Choroid plexus epithelial cell (primary cell): ENCODE measurements at places on chromosomes 3 and 15.

- peak; percentile 62 for DNase-seq
These were observed 6.6 kb upstream of the ADGRG7 start for GRCh38 chr3:100602506-100603444.

- no peak for DNase-seq
These were observed 6.2 kb upstream of the RAB6B start for GRCh38 chr3:133901847-133902246.

DNA sequence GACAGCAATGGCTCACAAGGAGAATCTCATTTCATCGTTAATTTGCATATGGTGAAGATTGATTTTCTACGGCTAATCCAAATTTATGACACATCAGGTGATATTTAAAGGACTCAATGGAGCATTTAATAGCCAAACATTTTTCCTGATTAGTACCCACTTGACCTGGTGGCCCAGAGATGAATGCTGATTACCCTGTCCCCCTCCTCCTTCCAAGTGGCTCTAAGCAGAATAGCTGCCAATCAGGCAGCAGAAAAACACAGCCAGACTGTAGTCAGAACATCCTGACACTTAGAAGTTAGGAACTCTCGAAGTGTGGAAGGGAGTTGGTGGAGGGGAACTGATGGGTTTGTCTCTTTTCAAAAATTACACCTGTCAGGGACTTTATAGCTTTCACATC, 302.5 kb downstream of the ZNF621 start:
- no peak for DNase-seq

DNA sequence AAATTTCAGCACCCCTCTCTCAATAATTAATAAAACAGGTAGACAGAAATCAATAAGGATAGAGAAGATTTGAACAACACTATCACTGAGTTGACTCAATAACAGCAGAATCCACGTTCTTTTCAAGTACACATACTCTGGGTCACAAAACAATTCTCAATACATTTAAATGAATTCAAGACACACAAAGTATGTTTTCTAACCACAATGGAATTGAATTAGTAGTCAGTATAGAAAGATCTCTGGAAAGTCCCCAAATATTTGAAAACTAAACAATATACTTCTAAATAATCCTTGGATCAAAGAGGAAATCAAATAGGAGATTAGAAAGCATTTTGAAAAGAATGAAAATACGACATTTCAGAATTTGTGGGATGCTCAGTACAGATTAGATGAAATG, 40.0 kb downstream of the TKT start:
- no peak for DNase-seq

DNA sequence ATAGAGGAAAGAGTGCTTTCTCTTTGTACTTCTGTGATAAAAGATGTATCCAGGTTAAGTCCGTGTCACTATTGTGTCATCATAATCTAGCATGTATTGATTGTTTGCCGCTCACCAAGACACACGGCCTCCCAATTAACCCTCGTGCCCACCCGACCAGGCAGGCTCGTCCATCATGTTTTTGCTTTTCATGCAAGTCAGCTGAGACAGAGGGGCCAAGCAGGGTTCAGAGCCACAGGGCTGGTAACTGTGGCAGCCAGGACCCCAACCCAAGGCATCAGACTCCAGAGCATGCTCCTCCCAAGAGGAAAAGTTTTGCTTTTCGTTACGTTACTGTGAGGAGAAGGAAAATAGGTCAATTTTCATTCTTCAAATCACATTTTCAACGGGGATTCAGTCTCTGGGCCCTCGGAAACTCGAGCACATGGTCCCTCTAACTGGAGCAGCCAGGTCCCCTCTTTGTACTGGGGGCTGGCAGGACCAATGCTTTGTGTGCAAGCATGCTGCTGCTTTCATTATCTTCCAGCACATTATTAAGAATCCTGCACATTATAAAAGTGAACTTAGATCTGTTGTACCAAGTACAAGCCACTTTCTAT, 161.1 kb upstream of the TOPAZ1 start:
- no peak for DNase-seq

DNA sequence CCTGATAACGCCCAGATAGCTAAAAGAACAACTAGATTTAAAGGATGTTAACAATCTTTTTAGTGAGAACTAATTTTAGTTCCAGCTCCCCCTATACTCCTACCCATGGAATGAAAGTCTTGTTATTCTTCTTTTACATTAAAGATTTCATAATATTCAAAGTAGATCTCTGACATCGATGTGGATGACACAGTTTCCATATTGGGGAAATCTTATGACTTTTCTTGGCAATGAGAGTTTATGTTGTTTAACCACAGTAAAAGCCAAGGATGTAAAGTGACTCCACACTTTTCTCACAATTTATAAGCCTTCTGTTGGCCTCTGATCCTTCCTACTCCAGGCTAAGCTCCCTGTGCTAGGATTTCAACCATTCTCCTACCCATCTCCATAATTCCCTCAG, 332.6 kb upstream of the KCNMB2 start:
- DNase-seq: peak; percentile 59

DNA sequence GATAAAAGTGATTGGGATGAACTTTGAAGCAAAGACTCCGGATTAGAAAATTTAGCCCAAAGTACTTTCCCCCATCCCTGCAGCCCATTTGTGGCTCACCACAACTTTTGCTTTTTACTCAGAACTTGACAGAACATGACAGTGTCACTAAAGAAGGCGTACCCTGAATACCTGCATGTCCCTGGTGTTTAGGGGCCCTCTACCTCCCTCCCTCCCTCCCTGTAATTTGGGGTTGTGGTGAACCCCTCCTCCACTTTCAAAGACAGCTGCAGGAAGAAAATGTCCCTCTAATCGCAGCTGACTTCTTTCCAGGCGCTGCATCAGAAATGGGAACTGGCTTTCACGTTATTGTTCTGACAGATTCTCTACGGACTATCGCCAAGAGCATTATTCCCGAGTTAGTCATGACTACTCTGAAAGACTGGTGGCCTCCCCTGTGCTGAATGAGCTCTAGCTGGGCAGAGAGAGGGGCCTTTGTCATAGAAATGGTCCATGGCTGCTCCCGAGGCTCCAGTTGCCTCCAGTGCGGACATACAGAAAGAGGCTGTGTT, 93.2 kb upstream of the ARHGEF3 start:
- peak; percentile 16 for DNase-seq

DNA sequence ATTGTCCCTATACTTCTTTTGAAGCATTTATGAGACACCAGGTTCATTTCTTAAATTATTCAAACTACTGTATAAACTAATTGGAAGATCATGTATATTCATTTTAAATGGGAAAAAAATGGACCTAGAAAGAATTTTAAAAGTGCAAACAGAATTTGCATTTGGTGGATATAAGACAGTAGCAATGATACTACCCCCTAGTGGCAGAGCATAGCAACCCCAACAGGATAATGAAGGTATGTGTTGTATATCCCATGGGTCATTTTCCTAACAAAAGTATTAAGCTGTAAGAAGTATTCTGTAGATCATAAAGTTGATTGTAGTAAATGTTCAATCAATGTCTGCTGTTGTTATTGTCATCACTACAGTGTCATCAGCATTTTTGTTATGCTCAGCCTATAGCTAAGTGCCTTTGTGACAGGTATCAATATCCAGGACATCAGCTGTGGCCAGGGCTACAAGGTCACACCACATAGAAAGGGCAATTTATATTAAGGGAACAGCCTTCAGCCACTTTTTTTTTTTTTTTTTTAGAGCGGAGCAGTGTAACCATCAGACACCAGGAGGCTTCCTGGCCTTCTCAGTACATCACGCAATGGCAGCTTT, 175.8 kb downstream of the FOXB1 start:
- DNase-seq: peak; percentile 81

- DNase-seq: peak; percentile 78
These were observed 12.6 kb upstream of the APH1B start for GRCh38 chr15:63264688-63265293.

GRCh38 chr3:190058521-190059241, 62.0 kb downstream of the P3H2 start:
- DNase-seq: peak; percentile 88
